Activated CD4-positive, alpha-beta T cell treated with anti-CD3 and anti-CD28 coated beads, Interleukin-2, amount 50 U/mL, for 48 hours (primary cell): ENCODE measurements at places on chromosomes 4 and X.

- DNase-seq: no peak
These were observed 31.5 kb upstream of the DIPK2B start for GRCh38 chrX:45232139-45232538.

DNA sequence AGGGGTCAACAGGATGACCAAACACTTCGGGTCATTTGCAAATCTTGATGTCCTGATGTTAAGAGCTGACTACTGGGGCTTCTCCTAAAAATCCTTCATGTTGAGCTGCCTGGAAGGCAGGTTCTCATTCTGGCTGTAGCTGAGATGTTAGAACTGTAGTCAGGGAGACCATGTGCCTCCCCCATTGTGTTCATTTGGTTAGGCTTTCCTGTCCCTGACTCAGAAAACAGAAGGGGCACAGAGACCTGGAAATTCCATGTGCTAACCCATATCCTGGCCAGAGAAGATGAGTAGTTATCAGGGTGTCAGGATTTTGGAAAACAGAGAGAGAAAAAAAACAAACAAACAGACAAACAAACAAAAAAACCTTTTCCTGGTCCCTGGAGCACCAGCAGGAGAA is 177.5 kb downstream of the AR start:
- no peak for DNase-seq

DNA sequence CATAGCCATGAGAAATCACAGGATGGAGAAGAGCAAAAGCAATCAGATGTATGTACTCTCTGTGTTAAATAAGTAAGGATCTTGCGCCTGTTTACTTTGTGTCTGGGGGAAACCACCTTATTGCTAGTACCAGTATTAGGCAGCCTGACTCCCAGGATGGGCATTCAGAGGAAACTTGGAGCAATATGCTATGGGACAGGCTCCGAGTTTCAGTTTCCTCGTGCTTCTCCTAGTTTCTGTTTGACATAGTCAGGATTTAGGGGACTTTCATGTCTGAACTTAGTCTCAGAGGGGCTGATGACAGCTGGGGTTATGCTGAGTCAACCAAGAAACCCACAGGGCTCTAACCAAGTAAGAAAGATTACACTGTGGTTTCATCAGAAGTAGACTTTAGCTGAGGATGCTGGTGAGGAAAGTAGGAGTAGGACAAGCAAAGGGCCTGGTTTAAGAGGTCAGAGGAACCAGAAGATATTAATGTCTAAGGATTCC is 13.5 kb downstream of the NSUN7 start:
- DNase-seq: peak; percentile 36

DNA sequence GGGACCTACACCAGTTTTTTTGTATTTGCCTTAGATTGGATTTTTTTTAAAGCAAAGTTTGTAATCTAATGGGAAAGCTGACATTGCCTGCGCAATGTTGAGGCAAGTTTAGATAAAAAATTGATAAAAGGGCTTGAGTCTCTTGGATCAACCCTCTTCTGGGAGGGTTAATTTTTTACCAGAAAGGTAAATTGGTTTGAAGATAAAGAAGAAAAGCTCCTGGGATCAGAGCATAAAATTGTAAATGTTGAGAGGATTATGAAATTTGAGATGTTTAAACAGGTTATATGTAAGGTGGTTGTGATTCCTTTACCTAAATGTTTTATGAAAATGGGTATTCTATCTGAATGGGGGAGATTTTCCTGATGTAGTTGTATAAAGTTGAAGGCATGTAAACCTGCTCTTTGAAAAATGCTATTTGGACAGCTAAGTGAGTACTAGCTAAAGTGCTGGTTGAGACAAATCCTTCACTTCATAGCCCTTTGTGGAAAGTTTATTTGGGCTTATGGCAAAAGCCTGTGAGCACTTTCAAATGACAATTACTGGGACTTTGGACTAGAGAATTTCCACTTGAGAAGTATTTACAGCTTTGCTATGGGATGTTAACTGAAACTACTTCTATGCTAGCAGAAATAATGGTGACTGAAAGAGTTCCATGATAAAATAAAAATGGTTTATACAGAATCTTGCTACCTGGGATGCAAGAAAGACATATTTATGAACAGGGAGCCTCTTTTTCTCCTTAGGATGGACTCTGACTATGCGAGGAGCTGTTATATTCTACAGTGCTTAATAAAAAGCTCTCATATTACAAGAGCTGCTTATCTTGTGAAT is 56.2 kb downstream of the UGT2B10 start:
- DNase-seq: no peak

DNA sequence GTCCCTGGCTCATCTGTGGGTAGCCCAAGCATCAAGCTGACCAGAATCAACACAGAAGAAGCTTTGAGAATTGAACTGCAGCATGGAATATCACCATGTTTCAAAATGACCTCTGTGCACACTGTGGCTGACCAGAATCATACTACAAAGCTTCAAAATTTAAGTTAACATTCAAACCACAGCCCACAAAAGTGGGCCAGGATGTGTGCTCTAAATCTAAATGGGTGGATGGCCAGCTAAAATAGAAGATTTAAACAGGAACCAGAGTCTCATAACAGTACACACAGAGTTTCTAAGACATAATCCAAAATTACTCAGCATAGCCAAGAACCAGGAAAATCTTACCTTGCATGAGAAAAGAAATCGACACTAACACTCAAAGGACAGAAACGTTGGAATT is 46.1 kb downstream of the KLF3 start:
- DNase-seq: no peak

DNA sequence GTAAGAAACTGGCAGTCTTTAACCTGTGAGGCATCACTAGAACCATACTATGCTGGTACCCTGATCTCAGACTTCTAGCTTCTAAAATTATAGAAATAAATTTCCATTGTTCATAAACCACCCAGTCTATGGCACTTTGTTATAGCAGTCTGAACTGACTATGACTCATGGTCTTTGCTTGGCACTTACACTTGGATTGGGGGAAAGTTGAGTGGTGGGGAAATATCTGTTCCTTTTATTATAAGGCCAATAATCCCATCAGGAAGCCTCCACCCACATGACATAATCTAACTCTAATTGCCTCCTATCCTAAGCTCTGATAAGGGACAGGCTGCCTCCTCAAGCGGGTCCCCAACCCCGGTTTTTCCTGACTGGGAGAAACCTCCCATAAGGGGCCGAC is 61.4 kb upstream of the PACRGL start:
- no peak for DNase-seq

DNA sequence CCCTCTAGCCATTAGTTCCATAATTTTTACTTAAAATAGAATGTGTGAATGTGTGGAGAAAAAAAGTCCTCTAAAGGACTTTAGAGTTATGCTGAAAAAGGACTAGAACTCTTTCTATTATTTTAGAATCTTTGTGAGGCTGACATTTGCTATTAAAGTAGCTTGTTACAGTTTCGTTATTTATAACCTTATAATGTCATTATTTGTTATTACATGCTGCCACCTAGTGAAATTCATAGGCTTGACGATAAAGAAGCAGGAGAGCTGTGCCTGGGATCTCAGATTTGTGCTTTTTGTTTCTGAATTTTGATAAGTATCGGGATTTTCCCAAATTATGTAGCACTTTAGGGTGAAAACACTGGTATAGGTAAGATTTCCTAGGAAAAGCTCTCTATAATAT is 38.5 kb upstream of the TAPT1 start:
- no peak for DNase-seq

- DNase-seq: no peak
These were observed 80.0 kb downstream of the NWD2 start for GRCh38 chr4:37324546-37324945.

- no peak for DNase-seq
These were observed 37.5 kb upstream of the STK26 start for GRCh38 chrX:131985526-131986049.

GRCh38 chr4:179843370-179843769 is 2399.8 kb upstream of the TENM3 start:
- DNase-seq: no peak

DNA sequence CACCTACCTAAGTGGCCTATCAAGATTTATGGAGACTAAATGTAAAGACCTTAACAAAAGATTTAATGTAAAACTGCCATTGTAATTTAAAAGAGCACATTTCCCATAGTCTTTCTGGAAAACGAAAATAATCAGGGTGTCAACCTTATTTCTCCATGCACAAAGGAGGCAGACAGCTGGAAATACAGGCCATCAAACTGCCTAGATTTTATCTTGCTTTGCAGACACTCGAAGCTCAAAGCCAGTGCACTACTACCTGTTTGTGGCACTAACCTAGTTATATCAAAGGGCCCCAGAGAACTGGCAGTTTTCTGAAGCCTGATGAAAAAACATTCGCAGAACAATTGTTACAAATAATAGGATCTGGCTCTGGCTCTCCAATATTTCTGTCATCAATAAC is 863.9 kb downstream of the STPG2 start:
- no peak for DNase-seq

- no peak for DNase-seq
These were observed 23.6 kb downstream of the CA5B start for GRCh38 chrX:15761564-15762191.

DNA sequence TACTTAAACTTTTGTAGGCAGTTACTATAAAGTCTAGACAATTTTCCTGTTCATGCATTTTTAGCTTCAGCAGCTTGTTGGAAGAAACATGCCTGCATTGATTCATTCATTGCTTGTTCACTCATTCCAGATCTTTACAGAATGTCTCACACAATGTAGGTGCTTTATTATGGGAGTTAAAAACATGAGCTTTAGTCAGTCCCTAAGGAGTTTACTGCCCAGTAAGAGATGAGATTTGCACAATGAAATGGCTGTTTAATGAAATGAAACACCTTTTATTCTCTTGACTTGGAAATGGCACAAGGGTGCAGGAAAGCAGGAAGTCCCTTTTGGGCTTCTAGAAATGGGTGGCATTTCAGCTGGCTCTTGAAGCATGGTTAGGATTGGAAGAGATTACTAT is 2.9 kb downstream of the NOCT start:
- DNase-seq: no peak

DNA sequence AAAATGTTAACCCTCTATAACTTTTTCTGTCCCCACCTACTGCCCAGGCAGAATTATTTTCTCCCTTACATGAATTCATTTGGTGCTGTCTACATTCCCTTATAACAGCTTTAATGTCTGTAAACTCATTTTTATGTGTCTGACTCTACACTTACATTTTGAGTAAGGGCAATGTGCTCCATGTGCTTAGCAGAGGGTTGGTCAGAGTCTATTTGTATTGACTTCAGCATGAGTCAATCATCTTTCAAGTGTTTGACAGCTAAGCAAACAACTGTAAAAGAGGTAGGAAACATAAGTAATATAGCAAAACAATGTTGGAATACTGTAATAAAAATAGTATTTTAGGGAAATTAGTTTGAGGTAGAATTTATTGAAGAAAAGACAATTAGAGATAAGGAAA is 6.3 kb downstream of the IL15 start:
- DNase-seq: no peak

- DNase-seq: no peak
These were observed 231.7 kb upstream of the AFF2 start for GRCh38 chrX:148268673-148269072.

GRCh38 chrX:120334603-120335002 is 23.3 kb upstream of the TMEM255A start:
- DNase-seq: no peak

- no peak for DNase-seq
These were observed 166.7 kb downstream of the RPA4 start for GRCh38 chrX:97050392-97050791.

- no peak for DNase-seq
These were observed 10.1 kb downstream of the TKTL1 start for GRCh38 chrX:154305541-154306205.

DNA sequence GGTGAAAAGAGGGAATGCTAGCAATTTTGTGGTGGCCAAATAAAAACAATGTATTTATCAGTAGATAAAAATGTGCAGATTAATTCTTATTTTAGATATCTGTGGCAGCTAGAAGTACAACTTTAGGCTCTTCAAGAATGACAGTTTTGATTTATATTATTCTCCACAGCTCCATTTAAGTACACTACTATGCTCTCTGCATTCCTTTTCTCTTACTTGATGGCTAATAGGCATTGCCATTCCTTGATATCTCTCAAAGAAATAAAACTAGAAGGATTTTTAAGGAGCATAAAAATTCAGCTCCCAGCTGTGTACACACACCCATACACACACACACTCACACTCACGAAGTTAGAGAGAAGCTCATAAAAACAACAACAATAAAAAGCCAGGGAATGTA is 59.4 kb upstream of the H2AZ1 start:
- DNase-seq: no peak

- no peak for DNase-seq
These were observed 1.0 kb upstream of the RNF150 start for GRCh38 chr4:141133999-141134995.

DNA sequence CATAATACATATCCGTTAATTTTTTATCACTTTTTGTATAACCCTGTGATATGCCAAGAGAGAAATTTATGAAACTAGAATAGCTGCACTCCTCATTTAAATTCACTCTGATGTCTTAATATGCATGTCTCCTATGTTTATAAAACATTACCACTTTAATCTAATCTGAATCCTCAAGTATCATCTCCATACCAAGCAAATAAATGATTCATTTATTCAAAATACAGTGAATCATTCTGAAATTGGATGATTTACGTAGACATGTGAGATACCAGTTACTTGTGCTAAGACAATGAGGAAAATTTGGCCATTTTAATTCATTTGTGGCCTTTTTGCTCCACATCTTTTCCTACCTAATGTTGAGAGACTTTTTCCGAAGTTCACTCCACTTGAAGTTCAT is 435.1 kb upstream of the FTHL17 start:
- no peak for DNase-seq

DNA sequence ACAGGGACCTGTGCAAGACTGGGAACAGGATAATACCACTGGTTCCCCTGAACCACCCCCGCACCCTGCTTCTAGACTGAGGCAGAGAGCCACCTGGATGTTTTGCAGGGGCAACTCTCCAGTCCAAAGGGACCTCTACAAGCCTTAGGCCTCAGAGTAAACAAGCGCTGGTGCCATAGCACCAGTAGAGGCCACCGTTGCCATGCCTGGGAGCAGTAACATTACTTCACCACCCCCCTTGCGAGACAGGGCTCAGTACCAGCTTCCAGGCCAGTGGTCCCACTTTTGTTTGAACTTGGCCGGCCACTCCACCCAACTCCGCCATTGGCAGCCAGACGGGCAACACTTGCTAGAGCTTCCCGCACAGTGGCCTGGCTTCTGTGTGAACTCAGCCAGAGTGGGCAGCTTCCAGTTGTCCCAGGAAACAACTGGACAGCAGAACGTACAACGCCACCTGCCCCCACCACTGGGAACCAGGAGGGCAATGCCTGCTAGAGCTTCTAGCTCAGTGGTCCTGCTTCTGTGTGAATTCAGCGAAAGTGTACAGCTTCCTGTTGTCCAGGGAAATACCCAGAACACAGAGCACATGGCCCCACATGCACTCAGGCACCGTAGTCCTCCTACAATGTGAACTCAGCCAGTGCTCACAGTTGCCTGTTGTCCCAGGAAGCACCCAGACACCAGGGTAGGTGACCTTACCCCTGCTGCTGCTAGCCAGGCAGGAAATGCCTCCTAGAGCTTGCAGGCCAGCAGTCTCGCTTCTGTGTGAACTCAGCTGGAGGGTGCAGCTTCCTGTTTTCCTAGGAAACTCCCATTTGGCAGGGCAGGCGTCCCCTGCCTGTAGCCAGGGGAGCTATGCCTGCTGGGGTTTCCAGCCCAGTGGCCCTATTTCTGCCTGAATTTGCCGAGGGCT is 39.9 kb upstream of the PCDH19 start:
- DNase-seq: no peak

- no peak for DNase-seq
These were observed 196.0 kb upstream of the EDNRA start for GRCh38 chr4:147284935-147285334.
